Stimulated activated CD4-positive, alpha-beta T cell treated with anti-CD3 and anti-CD28 coated beads, Interleukin-1b, Interleukin-23, amount 100 ng/mL, for 4 hours (primary cell): ENCODE measurements at places on chromosomes 5 and 9.

DNA sequence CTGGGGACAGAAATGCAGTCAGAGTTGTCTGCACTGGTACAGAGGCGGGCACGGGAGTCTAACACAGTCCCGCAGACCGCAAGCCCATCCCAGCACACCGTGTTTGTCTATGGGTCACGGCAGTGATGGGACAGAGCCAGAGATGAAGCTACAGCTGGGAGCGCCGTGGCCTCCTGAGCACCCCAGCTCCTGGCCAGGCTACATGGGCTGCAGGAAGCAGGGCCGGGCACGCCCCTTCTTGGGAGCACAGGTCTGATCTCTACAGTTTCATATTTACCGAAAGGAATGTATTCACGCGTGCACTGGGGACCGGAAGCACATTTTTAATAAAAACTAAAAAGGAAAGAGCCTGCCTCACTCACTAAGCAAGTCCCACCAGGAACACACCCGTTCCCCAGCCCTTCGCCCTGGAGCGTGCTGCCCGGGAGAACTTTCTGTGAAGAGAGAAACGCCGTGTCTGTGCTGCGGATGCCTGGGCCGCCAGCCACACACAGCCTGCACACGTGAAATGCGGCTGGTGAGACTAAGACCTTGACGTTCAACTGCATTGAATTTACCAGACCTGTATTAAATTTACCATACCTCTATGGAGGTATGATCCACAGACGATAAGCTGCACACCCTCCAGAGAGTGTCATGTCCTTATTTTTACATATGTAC, 81.1 kb downstream of the VAV2 start:
- no peak for DNase-seq

GRCh38 chr5:136084698-136085097, 47.9 kb upstream of the SMAD5 start:
- DNase-seq = no peak

- no peak for DNase-seq
Observed at GRCh38 chr5:62134811-62135210, 171.2 kb upstream of the KIF2A start.

GRCh38 chr5:172876578-172876977, 42.5 kb downstream of the ERGIC1 start:
- no peak for DNase-seq

GRCh38 chr5:15926586-15926985, 253.0 kb downstream of the MARCHF11 start:
- no peak for DNase-seq

GRCh38 chr5:140165101-140165922, 9.7 kb upstream of the CYSTM1 start:
- DNase-seq = no peak

- DNase-seq = no peak
Observed at GRCh38 chr5:34916518-34916917, 1.0 kb downstream of the BRIX1 start.

DNA sequence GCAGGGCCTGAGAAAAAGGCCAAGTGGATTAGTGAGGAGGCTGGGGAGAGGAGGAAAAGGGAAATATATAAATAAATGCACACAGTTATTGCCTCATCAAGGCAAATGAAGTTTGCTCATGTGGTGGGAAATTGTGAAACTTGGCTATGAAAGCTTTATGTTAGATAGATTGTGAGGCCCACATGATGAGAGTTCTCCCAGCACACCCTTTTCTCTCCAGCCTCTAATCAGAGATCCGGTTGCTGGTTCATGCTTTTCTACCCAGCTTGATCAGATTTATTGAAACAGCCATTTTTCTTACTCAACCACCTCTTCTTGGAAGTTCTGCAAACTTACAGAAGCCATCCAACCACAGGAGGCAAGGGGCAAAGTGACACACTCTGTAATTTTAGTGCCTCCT, 125.8 kb upstream of the KLF4 start:
- DNase-seq = no peak
